ENCODE measurements at places on chromosomes 7 and 10.

DNA sequence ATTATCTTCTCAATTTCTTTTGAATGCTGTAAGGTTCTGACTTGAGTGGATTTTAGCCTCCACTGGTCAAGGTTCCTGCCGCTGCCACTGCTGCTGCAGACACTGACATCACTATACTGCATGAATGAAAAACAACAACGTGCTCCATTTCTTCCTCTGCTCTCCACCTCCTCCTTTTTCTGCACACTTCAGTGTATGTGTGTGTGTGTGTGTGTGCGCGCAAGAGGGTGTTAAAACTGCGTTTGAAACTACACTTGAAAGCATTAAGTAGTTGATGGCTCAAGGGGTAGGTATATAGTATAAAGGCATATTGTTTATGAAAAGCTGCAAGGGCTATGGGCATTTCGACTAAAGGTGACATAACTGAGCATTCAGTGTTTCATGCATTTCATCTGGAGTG lies 3.5 kb downstream of the GLCCI1 start:
- DNase-seq = no peak

DNA sequence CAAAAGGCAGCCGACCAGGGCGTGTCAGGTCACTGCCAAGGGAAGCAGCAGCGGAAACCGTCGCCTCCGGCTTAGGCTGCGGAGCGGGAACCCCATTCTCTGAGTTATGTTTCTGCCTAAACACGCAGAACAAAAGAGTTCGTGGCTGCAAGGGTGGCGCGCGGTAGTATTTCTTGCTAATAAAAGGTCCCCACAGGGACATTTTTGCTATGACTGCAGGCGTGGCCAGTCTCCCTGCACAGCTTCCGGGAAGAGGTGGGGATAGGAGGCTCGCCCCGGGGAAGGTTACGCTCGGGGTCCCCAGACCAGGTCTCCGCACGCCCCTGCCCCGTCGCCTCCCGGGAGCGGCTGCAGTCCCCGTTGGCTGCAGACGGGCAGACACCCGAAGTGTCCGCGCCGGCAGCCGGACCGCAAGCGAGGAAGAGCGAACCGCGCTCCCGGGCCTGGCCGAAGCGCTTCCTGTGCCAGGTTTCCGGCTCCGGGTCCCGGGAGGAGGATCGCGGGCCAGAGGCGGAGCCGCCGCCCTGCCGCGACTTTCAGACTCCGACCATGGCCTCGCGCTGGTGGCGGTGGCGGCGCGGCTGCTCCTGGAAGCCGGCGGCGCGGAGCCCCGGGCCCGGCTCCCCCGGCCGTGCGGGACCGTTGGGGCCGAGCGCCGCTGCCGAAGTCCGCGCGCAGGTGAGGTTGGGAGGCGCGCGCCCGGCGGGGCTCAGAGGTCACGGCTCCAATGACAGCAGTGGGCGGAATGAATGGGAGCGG lies at the start of gene PDSS1:
Gene PDSS1 (plus strand): TSS at position 539 of the 759 bp plus-strand sequence. CDS start 11 bp downstream, at position 550.
- DNase-seq = peak; percentile 46

- DNase-seq = no peak
These were observed 44.4 kb downstream of the AOC1 start for GRCh38 chr7:150896562-150897209.

DNA sequence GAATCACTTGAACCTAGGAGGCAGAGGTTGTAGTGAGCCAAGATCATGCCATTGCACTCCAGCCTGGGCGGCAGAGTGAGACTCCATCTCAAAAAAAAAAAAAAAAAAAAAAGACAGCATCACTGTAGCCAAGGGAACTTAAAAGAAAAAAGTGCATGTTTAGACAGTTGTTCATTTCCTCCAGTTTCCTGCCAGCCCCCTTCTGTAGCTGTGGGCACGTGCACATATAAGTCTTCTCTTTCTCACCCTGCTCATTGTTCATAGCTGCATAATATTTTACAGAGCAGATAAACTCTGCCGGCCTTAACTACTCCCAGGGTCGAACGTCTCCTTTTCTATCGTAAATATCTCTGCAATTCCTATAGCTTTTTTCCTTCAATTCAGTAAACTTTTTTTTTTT lies 132.6 kb downstream of the LHPP start:
- no peak for DNase-seq

GRCh38 chr10:109591601-109592000 lies 331.7 kb downstream of the XPNPEP1 start:
- peak; percentile 33 for DNase-seq

- DNase-seq = peak; percentile 85
These were observed 44.0 kb upstream of the HPSE2 start for GRCh38 chr10:99279626-99280111.

- DNase-seq = no peak
These were observed 36.8 kb upstream of the AOAH start for GRCh38 chr7:36760856-36761762.

DNA sequence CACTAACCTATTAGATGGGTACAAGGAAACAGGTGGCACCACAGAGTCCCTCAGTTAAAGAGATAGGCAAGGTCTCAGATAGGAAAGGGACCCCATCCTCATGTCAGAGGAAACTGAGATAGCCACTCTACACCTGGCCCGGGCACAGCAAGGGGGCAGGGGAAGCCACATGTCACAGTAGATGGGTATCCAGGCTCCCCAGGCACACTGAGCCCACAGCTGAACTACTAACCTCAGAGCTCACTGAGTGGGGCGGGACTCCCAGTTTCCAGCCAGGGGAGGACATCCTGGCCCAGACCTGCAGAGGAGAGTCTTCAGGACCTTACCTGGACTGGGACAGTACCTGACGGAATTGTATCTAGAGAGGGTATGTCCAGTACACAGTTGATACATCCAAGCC lies 3.7 kb upstream of the CDHR1 start:
- DNase-seq = no peak

- DNase-seq = no peak
These were observed 197.0 kb upstream of the PRSS58 start for GRCh38 chr7:142454862-142455261.

GRCh38 chr7:101169838-101170551 lies 4.6 kb upstream of the VGF start:
- DNase-seq = peak; percentile 47

DNA sequence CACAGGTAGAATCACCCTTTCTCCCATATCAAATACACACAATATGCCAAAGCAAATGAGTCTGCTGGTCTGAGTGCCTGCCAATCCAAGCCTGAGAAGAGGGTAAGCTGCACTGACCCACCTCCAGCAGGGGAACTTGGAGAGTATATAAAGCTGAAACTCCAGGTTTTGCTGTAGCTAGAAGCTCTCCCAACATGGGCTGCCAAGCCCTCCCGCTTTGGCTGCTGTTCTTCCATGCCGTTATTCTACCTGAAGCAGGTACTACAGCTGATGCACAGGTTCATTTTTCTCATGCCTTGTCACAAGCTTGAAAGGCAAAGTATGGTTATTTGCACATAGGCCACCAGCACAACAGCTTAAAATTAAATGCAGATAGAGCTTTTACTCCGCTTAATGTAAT lies 21.5 kb upstream of the C10orf120 start:
- DNase-seq = no peak

DNA sequence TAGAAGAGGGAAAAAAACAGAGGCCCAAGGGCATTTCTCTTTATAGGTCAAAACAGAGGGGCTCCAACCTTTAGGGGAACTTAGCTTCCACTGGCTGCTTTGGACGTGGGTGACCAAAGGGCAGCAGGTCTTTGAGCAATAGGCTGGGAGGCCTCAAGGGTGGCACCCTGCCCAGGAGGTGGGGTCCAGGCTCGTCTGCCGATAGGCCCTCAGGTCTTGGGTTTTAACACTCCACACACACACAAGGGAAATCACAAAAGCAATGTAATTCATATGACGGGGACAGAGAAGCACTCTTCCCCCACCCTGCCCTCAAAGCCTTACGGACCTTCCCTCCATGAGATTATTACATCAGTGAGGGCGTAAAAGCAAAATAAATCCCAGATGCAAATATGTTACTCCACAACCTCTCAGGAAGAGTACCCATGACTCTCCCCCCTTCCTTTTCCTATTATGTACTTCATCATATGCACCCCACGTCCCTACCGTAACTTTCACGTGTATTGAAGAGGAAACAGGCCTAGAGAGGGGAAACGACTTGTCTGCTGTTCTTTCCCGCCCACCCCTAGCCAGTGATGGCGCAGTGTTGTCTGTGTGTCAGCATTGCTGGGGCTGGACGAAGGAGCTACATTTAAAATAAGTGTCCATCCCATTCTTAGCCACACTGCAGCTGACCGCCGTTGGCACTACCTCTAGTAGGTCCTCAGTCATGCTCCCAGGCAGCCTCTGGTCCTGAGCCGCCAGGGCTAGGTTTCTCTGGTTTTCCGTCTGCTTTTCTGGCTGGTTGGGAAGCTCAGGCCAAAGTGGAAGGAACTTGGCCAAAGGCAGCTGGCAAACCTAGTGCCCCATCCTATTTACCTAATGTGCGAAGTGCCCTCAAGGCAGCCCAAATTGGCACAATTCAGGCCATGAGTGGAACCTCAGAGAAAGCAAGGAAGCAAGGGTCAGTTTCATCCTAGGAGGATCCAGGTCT lies 2.1 kb downstream of the PCBD1 start:
- DNase-seq = no peak

- no peak for DNase-seq
These were observed 143.4 kb upstream of the GLI3 start for GRCh38 chr7:42380401-42380800.

GRCh38 chr7:126698909-126699308 lies 553.8 kb downstream of the GRM8 start:
- no peak for DNase-seq

- DNase-seq = no peak
These were observed 28.8 kb upstream of the BNIP3 start for GRCh38 chr10:132010483-132010882.

- no peak for DNase-seq
These were observed 35.3 kb upstream of the DPYSL4 start for GRCh38 chr10:132151286-132151950.

DNA sequence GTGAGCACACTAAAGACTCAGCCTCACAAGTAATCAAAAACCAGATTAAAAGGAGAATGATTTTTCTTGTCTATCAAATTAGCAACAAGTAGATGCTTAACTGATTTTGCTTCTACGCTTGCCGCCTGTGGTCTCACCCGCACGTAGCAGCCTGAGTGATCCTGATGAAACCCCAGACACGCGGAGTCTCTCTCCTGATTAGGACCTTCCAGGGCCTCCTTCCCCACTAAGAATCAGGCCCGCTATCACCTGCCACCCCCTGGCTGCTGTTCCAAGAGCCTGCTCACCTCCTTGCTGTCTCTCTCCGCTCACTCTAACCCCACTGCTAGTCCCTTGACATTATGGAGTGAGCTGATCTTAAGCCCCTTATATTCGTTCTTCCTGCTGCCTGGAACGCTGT lies 325.9 kb upstream of the NRP1 start:
- DNase-seq = no peak

- DNase-seq = no peak
These were observed 45.9 kb upstream of the BET1 start for GRCh38 chr7:94050046-94050445.

DNA sequence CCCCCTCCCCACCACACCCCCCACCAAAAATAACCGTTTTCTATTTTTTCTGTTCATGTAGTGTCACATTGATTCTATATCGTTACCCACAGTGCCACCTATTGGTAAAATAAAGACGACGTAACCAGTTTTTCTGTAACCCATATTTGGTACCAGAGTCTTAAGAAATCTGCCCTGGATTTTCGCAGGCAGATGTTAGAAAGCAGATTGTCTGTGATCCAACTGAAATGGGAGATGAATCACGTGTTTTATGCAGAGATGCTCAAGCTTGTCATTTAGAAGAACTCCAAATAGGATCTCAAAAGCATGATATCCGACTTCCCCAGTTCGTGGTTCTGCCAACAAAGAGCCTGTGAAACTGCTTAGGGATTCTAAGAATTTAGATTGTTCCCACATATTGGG lies 261.1 kb upstream of the CSTF2T start:
- peak; percentile 37 for DNase-seq

Measured in M059J (cell line).